ENCODE measurements at places on chromosomes 1 and 21. TPM values are rescaled to one million over a fixed set of nuclear protein-coding genes. Genes with fewer than 3 reads are reported as not detected.

SLC30A2 gene
- total RNA-seq: 2.2 TPM

CYP2J2 gene
- total RNA-seq: 2.4 TPM

TFF2 gene
- not detected for total RNA-seq

PADI3 gene
- not detected for total RNA-seq

DNM3 gene
- 2.0 TPM for total RNA-seq

CD34 gene
- not detected for total RNA-seq

CYP4B1 gene
- total RNA-seq: 2.5 TPM

RIMS3 gene
- total RNA-seq: 0.65 TPM

GNAT2 gene
- total RNA-seq: 0.11 TPM

SLC2A1 gene
- 1,458 TPM for total RNA-seq

SRGAP2B gene
- 144 TPM for total RNA-seq

WNT4 gene
- not detected for total RNA-seq

ACOT7 gene
- 10.6 TPM for total RNA-seq

KRTAP19-1 gene
- total RNA-seq: not detected

Data from placental epithelial cell (primary cell).